ENCODE measurements at places on chromosomes 13 and 19.

DNA sequence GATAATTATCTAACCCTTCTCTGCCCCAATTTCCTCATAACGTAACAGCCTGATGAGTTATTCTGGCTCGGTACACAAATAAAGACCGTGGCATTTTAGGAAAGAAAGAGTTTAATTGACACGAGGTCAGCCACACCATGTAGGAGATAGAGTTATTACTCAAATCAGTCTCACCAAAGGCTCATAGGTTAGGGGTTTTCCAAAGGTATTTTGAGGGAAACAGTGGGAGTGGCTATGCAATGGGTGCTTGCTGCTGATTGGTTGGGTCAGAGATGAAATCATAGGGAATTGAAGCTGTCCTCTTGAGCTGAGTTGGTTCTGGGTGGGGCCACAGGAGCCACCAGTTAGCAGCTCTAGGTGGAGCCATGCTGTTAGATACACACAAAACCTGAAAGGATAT is 137.5 kb downstream of the FREM2 start:
- no peak for DNase-seq

GRCh38 chr19:39001041-39001440 is 25.5 kb upstream of the FBXO17 start:
- no peak for DNase-seq

DNA sequence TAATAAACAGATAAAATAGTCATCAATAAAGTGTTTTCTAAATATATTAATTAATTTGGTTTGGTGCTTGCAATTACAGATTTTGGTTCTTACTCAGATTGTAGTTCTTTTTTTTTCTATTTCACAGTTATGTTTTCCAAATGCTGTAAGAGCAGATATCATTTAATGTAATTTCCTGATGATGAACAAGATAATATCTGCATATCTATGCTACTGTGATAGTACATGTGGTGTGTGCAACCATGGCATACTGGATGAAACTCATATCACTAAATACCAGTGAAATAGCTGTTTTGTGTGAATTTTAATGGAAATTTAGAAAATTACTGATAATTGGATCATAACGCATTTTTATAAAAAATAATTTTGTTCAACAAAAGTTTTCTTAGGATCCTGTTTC is 88.8 kb upstream of the MAB21L1 start:
- no peak for DNase-seq

DNA sequence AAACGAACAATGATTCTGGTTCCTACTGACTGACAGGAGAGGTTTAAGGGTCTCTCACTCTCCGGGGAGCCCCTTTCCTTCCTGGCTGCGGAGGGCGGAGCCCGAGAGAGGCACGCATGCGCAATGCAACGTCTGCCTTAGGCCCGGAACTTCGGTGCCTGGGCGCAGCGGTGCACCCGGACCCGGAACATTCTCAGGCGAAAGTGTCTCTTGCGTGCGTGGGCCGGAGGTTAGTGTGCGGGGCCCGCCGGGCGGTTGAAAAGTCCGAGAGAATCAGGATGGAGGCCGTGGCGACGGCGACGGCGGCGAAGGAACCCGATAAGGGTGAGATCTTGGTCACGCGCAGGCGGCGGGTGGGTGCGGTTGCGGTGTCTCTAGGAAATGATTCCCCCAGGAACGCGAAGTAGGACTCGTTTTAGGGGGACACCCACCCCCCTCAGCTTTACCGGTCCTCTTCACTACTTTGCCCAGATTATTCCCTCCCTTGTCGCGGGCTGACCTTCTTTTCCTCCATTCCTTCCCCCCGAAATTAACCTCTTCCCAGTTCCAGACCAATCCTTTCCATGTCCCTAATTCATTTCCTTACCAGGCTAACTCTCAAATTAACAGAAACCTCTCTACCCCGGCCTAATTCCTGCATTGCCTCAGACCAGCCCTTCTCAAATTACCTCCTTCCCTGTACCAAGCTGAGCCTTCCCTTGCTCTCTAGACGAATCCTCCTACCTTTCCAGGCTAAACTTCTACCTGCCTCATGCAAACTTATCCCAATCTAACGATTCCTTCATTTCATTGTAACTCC is at the start of gene CCDC97:
TSS of gene CCDC97 (plus strand) at position 140 of the 799 bp plus-strand sequence. CDS start at position 279, 139 bp downstream.
- DNase-seq, result peak; percentile 83

GRCh38 chr19:51367255-51367564 is 1.0 kb upstream of the ETFB start:
- DNase-seq, result peak; percentile 64

DNA sequence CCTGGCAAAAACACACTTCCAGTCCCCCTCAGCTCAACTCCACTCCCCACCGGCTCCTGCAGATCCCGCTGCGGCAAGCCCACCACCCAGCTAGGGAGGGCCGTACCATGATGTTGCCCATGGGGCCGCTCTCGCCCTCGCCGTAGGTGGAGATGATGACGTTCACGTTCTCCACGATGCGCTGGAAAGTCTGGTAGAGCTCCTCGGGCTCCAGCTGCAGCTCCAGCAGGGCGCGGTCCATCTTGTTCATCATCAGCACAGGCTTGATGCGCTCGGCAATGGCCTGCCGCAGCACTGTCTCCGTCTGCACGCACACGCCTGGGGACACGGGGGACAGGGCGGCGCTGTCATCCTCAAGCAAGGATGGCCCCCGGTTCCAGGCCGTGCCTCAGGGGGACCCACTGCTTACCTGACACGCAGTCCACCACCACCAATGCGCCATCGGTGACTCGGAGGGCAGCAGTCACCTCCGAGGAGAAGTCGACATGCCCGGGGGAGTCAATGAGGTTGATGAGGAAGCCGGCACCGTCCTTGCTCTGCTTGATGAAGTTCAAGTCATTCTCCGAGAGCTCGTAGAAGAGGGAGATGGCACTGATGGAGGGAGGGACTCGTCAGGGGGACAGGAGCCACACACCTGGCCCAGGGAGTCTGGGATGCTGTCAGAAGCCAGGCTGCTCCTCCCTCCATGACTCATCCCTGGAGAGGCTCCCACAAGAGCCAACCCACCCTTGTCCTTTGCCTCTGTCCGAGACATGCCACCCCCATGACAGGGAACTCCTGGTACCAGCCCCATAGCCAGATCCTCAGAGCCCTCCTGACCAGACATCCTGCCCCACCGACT is 2.3 kb downstream of the EEF2 start:
- DNase-seq, result no peak

DNA sequence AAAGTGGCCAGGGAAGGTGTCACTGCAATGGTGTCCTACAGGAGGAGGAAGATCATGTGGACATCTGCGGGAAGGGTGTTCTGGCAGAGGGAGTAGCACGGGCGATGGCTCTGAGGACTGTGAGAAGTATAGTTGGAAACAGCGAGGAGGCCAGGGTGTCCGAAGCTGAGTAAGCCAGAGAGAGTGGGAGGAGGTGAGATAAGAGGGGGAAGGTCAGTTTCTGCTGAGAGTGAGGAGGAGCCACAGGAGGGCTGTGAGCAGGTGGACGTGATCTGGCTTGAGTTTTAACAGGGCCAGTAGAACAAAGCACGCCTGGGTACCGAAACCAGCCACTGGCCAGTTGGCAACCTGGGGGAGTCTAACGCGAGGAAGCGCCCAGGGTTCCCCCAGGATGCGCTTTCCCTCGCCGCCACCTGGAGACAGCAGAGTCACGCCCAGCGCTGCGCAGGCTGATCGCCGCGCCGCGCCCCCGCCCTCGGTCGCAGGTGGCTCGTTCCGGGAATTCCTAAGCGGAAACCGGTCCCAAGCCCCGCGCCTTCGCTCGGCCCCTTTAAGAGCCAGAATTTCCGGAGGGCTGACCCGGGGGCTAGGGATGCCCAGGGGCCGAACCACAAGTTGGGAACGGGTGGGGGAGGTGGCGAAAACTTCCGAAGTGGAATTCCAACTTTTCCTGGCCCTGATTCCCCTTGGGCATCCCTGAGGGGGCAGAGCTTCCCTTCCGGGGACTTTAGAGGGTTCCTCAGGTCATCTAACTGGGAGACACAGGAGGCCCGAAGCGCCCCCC is 1.1 kb upstream of the LSR start:
- DNase-seq, result peak; percentile 91
